Myocyte (in vitro differentiated cells): ENCODE measurements at places on chromosomes 11 and 22.

DNA sequence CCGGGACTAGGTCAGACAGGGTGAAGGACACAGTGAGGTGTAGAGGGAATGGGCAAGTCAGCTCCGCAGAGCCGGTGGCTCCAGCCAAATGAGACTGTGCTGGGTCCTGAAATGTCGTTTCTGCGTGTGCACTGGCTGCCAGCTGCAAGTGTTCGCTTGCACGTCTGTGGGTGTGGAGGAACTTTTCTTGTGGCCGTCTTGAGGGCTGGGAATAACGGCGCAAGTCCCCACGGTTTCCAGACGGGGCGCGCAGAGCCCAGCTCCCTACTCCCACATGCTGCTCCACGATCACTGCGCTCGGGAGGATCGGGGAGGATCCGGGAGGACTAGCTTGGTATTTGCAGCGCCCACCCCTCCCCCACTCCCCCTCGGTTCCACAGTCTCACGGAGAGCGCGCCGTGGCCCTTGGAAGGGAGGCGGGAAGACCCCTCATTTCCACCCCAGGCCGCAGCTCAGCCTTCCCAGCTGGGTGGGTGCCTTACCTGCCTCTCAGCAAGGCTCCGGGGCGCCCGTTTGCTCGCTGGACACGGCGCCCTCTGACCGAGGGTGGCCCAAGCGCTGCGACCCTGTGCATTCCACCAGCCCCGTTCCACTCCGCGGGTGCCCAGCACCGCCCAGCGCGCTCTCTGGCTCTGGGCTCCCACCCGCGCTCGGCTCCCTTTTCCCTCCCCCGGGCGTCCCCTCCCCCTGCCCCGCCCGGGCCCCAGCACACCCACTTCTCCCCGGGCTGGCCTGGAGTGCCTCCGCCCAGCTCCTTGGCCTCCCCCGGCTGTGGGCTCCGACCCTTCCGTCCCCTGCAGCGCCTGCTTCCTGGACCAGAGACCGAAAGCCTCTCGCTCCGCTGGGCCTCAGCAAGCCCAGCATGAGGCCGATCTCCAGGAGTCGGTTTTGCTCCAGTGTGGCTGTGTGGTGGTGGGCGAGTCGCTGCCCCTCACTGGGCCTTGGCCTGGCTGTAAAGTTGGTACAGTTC is at the start of gene KCNE3:
Gene KCNE3 (minus strand): TSS at position 634 of the 970 bp plus-strand sequence. CDS start 9,986 bp downstream, outside the sequence.
- DNase-seq: no peak

DNA sequence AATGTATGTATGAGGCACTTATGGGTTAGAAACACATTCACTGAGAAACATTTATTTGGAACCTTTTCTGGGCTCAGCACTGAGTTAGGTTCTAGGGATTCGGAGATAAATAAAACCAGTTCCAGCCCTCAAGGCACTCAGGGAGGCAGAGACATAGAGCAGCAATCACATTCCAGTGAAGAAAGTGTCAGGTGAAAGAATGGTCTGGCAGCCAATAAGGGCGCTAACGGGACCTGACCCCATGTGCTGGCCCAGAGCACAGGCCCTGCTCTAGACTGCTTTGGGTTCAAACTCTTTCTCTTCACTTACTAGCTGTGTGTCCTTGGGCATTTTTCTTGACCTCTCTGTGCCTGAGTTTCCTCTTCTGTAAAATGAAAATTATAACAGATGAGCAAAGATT is 146.0 kb upstream of the SYT13 start:
- DNase-seq: no peak

DNA sequence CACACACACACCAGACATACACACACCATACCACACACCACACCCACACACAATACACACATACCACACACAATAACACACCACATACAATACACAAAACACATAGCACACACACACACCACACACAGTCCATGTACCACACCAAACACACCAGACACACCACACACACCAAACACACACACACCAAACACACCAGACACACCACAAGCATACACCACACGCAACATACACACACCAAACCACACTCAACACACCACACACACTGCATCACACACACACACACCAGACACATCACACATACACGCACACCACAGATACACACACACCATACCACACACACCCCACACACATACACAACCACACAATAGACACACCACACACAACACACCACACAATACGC is 54.8 kb downstream of the IGSF9B start:
- no peak for DNase-seq

- DNase-seq: no peak
Measured at GRCh38 chr11:84091212-84091986, 805.2 kb upstream of the CCDC90B start.

DNA sequence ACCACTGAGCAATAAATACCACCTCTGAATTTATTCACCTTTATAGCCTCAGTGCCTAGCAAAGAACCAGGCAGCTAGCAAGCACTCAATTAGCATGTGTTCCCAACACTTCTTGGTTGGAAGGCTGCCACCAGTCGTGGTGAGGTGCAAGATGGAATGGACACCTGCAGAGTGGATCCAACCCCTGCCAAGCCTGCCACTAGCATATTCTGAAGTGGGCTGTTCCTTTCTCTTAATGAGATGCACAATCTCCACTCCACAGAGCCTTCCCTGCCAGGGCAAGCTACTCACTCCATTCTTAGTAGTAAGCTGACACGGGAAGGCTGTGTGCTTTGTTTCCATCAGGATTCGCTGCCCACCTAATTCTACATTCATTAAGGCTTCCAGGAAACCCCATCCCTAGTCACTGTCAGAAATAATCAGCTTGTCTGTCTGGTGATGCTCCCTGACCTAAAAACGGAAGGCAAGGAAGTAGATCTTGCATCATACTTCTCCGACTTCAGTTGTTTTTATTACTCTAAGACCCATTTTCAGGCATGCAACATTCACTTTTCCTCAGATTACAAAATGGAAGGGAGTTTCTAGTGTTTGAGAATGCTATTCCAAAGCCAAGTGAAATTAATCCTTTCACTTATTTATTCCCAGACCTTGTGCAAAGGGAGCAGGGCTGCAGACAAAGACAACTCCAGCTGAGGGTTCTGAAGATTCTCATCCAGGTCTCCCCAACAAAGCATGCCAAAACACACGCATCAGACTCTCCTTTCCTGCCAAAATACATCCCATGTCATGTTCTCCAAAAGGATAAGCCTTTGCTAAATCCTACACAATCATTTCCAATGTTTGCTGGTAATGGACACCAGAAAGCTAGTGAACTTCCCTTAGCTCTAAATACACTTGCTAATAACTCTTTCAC is 128.0 kb downstream of the TENM4 start:
- DNase-seq: no peak

- no peak for DNase-seq
Measured at GRCh38 chr22:35411102-35411501, 11.2 kb downstream of the MCM5 start.

GRCh38 chr22:29079218-29079901 is 6.5 kb downstream of the KREMEN1 start:
- DNase-seq: peak; percentile 98

DNA sequence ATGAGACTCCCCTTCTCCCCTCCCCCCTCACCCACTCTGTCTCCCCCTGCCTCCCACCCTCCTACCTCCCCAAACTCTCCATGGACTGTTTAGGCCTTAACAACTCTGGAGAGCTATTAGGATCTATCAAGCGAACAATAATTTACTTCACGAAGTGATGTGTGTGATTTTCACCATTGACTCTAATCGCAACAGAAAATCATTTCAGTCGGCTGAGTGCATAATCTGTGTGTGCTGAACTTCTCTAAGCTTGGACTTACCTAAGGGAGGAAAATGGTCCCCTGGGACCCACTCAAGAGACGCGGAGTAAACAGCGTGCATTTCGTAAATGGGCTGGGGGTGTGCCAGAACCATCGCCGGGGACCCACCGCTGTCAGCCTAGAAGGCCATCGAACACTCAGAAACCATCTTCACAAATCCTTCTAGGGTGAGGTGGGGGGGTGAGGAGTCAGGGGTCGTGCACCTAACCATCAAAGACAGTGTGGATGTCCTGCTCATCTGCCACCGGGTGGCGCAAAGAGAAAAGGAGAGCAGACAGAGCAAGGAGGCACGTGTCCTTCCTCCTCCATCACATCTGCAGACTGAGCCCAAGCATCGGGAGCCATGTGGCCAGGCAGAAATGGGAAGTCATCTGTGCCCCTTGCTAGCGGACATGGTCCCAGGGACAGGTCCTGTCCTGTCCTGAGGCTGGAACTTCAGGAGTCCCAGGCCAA is 62.1 kb upstream of the NUP50 start:
- peak; percentile 75 for DNase-seq

DNA sequence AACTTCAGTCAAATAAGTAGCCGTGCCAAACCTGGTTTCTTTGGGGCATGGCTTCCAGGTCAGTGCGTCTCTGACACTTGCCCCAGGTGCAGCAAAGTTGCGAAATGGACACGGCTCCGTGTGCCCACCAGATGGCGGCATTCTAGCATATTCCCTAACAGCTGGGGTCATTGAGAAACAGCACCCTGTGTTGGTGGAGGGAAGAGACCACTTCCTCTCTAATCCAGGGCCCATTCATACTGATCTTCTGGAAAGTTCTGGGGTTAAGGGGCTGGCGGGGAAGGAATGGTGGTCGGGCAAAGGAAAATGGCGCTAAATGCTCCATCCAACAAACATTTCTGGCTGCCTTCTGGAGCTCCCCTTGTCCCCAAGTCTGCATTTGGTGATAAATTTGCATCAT is 141.2 kb upstream of the TIMP3 start:
- peak; percentile 68 for DNase-seq

GRCh38 chr22:33114565-33114964 is 56.4 kb upstream of the SYN3 start:
- DNase-seq: no peak

DNA sequence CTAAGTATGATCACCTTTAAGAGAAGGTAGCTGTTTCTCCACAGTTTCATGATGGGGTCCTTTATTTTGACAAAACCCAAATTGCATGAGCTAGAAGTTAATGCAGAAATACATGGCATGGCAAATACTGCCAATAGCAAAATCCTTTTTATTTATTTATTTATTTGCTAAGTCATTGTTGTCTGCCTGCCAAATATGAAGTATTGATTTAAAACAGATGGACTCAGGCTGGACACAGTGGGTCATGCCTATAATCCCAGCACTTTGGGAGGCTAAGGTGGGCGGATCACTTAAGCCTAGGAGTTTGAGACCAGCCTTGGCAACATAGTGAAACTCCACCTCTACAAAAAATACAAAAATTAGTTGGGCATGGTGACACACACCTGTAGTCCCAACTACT is 52.4 kb downstream of the LARGE2 start:
- DNase-seq: no peak

DNA sequence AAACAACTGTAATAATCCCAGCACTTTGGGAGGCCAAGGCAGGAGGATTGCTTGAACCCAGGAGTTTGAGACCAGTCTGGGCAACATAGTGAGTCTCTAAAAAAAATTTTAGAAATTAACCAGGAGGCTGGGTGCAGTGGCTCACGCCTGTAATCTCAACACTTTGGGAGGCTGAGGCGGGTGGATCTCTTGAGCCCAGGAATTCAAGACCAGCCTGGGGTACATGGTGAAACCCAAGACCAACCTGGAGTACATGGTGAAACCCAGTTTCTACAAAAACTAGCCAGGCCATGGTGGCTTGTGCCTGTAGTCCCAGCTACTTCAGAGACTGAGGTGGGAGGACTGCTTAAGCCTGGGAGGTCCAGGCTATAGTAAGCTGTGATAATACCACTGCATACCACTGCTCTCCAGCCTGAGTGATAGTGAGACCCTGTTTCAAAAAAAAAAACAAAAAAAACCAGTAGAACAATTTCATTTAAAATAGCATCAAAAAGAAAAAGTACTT is 11.2 kb downstream of the PI4KA start:
- no peak for DNase-seq

- peak; percentile 79 for DNase-seq
Measured at GRCh38 chr11:11813288-11813962, 28.3 kb upstream of the USP47 start.

DNA sequence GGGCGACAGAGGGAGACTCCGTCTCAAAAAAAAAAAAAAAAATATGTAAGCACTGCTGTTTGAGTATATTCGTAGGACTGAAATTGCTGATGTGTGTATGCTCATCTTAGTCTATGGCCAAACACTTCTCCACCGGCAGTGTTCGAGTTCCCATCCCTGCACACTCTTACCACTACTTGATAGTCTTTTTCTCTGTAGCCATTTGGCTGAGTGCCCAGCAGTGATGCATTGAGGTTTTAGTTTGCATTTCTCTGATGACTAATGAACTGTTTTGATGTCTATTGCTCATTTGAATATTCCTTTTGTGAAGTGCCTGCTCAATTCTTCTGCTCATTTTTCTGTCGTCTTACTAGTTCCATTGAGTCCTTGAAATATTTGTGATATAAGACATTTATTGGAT is 1.9 kb downstream of the TIRAP start:
- peak; percentile 95 for DNase-seq
